ENCODE measurements at places on chromosomes 7 and 10.

- no peak for DNase-seq
These were observed 493 bp downstream of the ZMIZ2 start for GRCh38 chr7:44748948-44749731.

DNA sequence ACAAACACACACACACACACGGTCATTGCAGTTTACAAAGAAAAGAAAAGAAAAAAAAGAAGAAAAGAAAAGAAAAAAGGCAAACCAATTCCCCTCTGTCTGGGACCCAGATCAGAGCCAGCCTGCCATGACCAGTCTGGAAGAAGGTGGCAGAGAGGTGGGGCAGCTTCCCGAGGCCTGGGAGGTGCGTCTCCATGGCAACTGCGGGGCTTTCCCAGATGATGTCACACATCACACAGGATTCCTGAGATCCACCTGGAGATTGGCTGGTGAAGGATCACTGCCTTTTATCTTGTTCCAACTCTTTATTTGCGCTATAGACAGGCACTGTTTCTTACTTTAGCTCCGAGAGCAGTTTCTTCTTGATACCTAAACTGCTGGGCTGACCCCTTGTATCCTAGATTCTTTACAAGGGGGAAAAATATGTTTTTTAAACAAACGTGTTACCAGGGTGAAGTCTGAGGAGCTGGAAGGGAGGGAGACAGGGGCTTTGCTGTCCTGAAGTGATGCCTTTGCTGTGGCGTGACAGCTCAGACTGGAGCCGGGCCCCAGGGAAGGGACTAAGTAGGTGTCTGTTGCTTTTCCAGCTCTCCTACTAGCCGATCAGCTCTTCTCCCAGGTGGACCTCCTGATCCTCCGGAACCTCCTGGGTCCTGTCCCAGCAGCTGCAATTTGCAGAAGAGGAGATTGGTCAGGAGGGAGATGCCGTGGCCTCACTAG lies 298.5 kb downstream of the KLF6 start:
- peak; percentile 50 for DNase-seq

- no peak for DNase-seq
These were observed 229.3 kb downstream of the AUTS2 start for GRCh38 chr7:69827558-69827957.

DNA sequence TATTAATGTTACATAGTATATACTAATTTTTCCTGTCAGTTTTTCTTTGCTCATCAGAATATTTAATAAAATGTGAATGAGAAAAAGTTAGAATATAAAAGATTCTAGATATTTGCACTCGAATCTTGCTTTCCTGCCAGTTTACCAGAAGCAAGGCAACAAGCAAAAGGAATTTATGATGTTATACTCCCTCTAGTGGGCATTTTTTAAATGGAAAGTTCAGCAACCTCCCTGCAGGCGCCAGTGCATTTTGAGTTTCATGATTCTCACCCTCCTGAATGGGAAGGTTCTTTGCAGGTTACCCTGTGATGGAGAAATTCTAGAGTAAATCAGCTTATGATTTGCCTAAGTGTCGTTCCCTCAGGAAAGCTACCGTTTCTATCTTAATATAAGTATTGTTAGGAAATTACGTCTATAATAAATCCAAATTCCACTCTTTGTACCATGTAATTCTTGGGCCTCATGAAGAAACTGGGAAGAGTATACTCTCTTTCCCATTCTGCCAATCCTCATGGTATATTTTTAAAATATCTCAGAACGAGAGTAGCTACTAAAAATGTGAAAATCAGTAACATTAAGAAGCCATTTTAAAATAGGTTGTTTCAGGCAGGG lies 350.0 kb downstream of the CRPPA start:
- peak; percentile 70 for DNase-seq

- no peak for DNase-seq
These were observed 76.2 kb downstream of the CTBP2 start for GRCh38 chr10:125084191-125084613.

GRCh38 chr10:74910241-74910975 lies 84.0 kb downstream of the KAT6B start:
- DNase-seq = no peak

DNA sequence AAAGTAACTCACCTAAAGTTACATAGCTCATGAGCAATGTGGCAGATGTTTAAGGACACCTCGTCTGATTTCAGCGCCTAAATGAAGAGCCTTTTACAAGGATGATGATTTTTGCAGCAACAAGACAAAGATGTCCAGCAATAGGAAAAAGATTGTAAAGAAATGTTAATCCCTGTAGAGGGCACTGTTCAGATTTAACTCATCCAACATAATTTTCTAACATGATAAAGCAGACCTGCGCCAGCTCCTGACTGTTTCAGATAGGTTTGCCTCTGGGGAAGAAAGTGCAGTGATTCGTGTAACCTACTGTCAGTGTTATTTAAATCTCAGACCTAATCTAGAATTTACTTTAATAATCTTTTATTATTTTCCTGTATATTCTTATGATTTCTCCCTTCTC lies 595.2 kb downstream of the AUTS2 start:
- DNase-seq = peak; percentile 6

GRCh38 chr7:122944682-122945303 lies 50.7 kb downstream of the TAS2R16 start:
- DNase-seq = no peak

- no peak for DNase-seq
These were observed 12.9 kb downstream of the ATP6V1F start for GRCh38 chr7:128875523-128875948.

GRCh38 chr7:120023494-120024167 lies 249.3 kb upstream of the KCND2 start:
- no peak for DNase-seq

- DNase-seq = peak; percentile 72
These were observed 482 bp upstream of the ACTR3C start for GRCh38 chr7:150323682-150324372.

- DNase-seq = no peak
These were observed 54.6 kb downstream of the EEPD1 start for GRCh38 chr7:36207451-36208291.

DNA sequence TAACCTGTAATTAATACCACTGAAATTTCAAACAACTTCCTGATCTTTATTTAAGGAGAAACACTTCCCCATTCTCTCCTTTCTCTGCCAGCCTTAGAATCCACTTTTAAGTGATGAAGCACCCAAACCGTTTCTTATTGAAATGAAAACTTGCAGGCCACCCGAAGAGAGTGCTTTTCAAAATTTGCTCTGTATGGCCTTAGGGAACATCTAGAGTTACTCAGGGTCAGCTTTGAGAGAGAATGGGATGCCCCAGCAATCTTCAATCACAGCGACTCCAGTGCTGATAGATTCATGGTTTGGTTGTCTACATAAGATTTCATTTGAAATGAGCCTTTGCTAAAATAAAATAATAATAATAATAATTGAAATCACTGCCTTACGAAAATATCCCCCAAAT lies 323.1 kb downstream of the PCLO start:
- no peak for DNase-seq

DNA sequence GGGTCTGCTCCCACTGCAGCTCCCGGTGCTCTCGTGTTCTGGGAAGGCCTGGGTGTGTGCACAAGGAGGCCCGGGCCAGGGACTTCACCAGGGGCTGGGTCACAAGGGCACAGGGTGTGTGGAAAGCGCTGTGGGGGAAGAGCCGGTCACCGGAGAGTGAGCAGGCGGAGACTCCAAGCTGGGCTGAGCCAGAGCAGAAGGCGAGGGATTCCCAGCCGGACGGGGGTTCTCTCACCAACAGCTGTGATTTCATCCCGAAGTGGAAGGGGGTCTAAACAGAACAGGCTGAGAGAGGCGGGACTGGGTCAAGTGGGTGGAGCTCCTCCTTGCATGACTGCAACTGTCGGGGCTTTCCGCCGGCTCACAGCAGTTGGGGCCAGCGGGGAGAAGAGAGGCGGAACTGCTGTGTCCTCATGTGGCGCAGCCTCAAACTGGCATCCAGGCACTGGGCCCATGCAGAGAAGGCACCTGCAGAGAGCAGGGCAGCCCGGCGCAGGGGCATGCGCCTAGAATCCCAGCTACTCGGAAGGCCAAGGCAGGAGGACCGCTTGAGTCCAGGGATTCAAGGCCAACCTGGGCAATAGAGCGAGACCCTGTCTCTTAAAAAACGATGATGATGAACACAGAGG lies 7.6 kb upstream of the ORAI2 start:
- no peak for DNase-seq

GRCh38 chr7:42236976-42237810 lies at the start of gene GLI3:
Gene GLI3 (minus strand): TSS chr7:42237209. CDS start chr7:42223253, 13,956 bp downstream.
- peak; percentile 15 for DNase-seq

DNA sequence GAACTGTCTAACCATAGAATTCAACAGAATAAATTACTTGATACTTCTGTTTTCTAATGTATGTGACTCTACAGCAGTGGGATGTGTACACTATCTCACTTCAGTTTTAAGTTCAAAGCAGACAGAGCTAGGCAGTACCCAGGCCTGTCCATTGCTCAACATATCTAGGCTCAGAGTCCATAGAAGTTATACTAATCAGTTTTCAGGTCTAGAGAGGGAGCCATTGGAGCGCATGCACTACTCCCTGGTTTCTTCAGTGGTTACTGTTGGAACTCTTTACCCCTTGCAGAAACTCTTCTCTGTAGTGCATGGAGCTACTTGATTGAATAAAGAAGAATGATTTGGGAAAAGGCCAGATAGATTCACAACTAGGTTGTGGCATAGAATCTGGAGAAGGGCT lies 4.4 kb downstream of the CD36 start:
- DNase-seq = no peak

GRCh38 chr10:72511459-72511858 lies 114.4 kb downstream of the MICU1 start:
- no peak for DNase-seq

- DNase-seq = no peak
These were observed 3.8 kb downstream of the HTR5A start for GRCh38 chr7:155073922-155074321.

DNA sequence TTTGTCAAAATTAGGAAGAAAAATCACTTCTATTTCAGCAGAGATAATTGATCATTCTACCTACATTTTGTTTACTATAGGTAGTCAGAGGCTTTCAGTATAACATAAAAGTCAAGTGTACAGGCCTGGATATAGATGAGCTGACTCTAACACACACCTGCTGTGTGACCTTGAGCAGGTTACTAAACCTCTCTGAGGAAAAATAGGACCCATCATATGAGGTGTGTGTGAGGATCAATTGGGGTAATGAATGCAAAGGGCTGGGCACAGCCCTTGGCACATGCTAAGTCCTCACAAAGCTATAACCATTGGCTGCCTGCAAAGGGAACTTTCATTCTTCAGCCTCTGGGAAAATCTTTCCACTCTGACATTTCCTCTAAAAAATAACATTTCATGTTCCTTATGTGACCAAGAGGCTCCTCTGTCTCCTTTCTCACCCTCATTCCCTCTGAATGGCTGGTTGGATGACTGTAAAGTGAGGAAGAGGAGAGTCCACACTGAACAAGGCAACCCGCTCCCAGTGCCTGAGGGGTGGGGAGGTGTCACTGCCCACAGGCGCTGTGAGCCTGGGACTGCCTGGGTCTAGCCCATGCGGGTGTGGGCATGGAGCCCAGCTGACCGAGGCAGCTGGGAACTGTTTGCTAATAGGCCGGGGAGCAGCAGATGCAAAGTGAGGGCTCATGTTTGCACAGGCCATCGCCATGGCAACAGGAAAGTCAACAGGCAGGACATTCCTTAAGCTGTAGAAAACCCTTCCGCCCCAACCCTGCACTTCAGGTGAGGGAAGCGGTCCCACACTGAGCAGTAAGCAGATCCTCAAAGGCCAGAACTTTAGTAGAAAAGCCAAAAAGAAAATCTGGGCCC lies 36.8 kb downstream of the MYOF start:
- peak; percentile 73 for DNase-seq

DNA sequence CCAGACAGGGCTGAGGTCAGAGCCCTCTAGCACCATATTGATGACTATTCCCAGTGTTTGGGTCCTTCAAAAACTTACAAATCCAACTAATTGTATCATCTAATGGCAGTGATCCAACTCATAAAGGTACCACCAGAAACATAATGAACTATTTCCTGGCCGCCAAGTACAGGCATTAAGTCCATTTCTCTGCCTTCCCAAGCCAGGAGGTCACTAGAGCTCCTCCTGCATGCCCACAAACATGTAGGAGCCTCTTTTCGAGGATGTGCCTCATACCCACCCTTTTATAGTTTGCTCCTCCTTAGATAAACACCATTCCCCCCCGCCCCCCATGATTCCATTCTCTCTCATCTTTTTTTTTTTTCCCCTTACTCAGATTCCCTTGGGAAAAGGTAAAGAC lies 91.3 kb downstream of the CHN2 start:
- DNase-seq = peak; percentile 35

DNA sequence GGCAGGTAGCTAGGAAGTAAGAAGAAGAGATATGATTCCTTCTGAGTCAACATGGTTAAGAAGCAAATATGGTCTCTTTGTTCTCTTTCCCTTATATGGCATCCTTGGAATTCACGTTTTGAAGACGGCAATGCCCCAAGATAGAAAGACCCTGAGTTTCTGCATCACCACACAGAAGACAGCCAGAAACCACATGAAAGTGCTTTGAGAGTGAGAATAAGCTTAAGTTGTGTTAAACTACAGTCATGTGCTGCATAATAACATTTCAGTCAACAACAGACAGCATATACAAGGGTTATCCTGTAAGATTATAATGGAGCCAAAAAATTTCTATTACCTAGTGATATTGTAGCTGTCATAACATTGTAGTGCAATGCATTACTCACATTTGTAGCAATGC lies 89.9 kb upstream of the STEAP1 start:
- no peak for DNase-seq

DNA sequence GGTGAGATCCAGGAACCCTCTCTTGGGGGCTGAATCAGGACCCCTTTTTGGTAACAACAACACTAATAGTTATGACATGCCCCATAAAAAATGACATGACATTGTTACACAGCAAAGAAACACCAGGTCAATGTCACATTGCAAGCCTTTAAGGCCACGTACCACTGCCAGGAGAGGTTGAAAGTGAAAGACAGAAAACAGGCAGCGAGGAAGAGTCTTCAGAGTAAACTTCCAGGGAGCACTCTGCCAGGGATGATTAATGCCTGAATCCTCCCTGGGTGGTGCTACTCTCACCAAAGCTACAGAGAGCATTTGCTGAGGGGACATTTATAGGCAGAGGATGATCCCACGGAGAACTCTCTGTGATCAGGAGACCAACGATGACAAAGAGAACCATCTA lies 551.6 kb downstream of the CALN1 start:
- no peak for DNase-seq

- no peak for DNase-seq
These were observed 1.4 kb upstream of the MUC17 start for GRCh38 chr7:101018271-101019167.

GRCh38 chr7:67863911-67864310 lies 867.3 kb downstream of the TYW1 start:
- DNase-seq = no peak

DNA sequence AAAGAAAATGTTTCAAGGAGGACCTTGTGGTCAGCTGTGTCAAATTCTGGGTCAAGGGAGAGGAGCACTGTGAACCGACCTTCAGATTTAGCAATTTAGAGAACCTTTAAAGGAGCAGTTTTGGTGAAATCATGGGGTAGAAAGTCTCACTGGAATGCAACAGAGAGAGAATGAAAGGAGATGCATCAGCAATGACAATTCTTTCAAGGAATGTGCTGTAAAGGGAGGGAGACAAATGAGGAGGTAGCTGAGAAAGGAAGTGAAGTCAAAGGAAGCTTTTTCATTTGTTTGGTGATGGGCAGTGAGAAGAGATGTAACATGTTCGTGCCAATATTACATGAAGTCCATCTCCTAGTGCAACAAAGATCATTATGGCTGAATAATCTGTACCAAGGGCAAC lies 166.0 kb downstream of the TSPAN12 start:
- DNase-seq = no peak

All from NCI-H345 (cell line).